ENCODE measurements at places on chromosomes 1 and 21.
A peak's percentile ranks its signal among the peaks of the same experiment; 100 is the strongest.

- DNase-seq = peak; percentile 59
Observed at GRCh38 chr1:8348777-8349472, 31.0 kb downstream of the SLC45A1 start.

- peak; percentile 33 for DNase-seq
Observed at GRCh38 chr1:22662318-22662717, 9.3 kb downstream of the C1QB start.

DNA sequence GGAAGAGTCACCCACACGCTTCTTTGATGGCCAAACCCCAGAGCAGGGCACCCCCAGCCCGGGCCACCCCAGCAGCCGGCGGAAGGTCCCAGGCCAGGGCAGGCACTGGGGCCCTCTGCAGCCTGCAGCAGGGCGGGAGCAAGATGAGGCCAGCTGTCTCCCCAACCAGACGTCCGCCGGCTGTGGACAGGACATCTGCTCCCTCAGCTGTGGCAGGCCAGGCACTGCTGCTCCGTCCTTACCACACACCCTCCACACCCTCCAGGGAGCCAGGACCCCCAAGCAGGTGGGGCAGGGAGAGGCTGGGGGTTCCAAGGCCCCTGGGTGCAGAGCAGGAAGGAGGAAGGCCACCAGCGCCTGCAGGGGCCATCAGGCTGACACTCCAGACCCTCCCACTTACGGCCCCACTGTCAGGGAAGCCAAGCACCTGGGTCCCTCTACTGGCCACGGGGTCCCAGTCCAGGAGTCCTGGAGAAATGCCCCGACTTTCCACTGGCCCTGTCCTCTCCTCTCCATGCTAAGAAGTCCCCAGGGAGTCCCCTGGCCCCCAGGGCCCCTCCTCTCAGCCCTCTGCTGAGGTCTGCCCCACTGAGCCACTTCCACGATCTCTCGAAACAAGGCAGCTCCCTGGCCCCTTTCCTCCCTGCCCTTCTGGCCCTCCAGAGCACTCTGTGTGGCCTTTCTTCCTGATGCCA lies 5.6 kb downstream of the WNT9A start:
- no peak for DNase-seq

DNA sequence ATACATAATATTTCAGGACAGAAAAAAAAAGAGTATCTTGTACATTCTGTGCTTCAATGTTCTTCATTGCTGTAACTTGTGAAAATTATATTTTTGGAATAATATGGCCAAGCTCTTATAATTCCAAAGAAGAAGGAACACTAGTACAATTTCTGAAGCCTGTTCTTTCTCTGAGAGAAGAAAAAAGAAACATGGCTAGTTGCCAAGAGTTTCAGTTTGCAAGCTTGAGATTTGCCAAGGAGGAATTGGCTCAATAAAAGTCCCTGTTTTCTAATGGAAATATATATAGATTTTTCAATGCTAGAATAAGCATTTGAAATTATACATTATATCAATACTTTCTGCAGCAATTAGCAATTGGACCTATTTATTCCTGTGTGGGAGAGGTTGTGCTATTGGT lies 285.2 kb upstream of the NEGR1 start:
- DNase-seq = no peak

DNA sequence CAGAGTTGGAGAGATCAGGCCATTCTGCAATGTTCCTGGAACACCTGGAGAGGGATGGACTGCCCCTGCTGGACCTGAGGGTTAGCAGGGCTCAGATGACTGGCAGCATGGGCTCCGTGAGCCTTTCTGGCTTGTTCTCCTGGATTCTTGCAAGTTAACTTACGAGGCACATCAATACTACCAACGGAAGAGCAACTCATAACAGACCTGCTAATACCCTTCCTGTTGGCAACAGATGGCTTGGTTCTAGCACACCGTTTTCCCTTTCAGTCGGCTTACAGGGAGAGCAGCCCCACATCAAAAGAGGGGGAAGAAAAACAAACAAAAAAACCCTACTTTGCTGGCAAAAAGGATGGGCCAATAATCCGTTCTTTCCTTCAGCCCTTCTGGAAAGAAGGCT lies 47.9 kb downstream of the SLC66A1 start:
- DNase-seq = no peak

- DNase-seq = peak; percentile 44
Observed at GRCh38 chr1:221078260-221078965, 199.2 kb downstream of the HLX start.

GRCh38 chr1:167248707-167249642 lies 28.3 kb downstream of the POU2F1 start:
- no peak for DNase-seq

- DNase-seq = no peak
Observed at GRCh38 chr1:44610527-44611148, 63.6 kb downstream of the TMEM53 start.

GRCh38 chr1:54715493-54716298 lies at the start of gene TTC4:
Gene TTC4, plus strand, starts transcription at chr1:54715861. Its CDS starts 48 bp downstream, at chr1:54715909.
- peak; percentile 91 for DNase-seq

- DNase-seq = no peak
Observed at GRCh38 chr1:180266275-180267210, 36.5 kb downstream of the LHX4 start.

DNA sequence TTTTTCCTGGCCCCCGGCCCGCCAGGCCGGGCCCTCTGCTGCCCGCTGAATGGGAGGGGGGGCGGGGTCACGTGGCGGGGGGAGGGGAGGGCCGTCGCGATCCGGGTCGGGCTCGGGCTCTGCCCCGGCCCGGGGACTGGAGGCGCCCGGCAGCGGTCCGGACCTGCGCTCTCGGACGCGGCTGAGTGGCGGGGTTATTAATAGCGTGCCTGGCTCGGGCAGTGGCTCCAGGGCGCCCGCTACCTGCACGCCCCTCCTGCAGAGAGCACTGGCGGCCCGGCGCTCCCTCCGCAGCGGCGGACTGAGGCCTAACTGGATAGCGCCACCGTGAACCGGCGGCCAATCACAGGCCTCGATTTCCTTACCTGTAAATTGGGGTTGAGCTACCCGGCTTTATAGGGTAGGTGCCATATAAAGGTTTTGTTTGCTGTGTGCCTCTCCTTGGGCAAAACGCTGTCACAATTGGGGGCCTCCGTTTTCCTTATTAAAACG lies 28.1 kb downstream of the AHDC1 start:
- peak; percentile 56 for DNase-seq

DNA sequence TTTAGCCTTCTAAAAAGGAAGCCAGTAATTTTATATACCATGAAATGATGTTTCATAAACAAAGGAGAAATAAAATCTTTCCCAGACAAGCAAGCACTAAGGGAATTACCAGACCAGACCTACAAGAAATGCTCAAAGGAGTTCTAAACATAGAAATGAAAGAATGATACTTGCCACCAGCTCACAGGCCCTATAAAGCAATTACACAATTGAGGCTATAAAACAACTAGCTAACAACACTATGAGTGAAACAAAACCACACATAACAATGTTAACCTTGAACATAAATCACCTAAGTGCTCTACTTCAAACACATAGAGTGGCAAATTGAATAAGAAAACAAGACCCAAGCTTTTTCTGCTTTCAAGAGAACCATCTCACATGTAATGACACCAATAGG lies 123.8 kb downstream of the BARHL2 start:
- no peak for DNase-seq

DNA sequence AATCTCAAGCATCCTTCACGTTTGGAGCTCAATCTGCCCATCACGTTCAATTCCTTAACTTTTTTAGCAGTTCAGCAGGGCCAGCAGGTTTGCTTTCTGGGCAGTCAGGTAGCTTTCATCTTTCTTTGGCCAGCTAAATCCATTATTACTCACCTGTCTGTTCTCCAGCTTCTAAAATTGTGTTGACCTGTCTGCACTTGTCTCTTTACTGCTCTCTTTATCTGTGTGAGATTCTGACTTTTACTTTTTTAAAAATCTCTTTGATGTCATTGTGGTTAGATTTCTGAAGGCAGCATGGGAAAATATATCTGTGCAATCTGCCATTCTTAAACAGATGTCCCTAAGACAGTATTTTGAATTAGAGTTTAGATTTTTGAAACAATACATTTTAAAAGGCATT lies 24.9 kb upstream of the CYYR1 start:
- DNase-seq = no peak

DNA sequence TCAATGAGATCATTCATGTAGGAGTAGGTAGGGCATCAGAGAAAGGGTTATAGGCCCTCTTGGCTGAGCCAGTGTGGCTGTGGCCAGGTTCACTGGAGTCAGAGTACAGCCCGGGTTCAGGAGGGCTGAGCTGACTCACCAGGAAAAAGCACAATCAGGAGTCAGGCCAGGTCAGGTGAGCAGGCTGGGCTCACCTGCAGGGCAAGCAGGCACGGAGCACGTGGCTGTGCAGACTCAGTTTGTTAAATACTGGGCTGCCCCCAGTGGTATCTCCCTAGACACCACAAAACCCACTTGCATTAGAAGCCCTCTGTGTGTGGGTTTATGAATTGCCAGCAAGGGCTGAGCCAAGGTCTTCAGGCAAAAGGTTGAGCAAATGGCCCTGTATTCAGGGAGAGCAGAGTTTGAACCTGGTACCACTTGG lies 122.1 kb upstream of the SERBP1 start:
- no peak for DNase-seq

DNA sequence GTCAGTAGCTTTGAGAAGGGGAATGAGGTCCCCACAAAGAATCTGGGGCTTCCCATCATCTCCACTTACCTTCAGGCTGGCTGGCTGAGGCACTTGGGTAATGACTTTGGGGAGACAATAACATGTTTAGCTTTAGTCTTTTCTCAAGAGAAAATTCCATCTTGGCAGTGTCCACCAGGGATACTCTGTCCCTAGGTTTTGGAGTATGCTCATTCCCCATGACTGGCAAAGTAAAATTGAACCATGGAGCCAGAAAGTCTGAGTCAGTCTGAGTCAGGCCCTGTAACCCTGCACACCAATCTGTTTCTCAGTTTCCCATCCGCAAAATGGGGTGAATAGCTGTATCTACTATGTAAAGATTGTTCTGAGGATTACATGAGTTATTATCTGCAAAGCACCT lies 28.2 kb downstream of the RUNX1 start:
- peak; percentile 51 for DNase-seq

DNA sequence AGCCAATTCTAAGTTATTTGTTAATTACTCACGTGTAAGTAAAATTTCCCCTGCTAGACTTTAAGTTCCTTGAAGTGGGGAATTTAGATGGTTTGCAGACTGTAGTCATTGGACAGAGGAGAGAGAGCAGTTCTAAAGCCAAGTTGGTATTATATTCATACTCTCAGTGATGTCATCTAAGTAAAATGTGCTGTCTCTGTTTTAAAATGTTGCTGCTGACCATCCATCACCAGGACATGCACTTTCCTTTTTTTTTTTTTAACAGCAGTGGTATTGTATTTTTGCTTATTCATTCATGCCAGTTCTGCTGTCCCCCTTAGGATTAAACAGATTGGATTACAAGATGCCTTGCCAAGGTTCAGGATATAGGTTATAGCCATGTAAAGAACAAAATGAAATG lies 2.3 kb downstream of the TTLL7 start:
- peak; percentile 45 for DNase-seq

DNA sequence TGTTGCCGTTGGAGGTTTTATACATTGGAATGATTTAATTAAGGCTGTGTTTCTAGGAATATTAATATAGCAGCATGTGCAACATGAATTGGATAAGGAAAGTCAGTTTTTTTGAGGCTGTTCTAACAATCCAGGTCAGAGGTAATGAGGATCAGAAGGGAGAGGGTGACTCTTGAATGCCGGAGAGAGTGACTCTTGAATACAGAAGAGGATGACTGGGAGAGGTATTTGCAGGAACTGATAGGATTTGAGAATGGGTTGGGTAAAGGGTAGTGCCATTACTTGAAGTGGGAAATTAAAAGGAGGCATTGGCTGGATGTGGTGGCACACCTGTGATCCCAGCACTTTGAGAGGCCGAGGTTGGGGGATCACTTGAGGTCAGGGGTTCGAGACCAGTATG lies 55.6 kb upstream of the MACF1 start:
- no peak for DNase-seq

- DNase-seq = no peak
Observed at GRCh38 chr1:85318217-85318616, 41.8 kb upstream of the BCL10 start.

- peak; percentile 66 for DNase-seq
Observed at GRCh38 chr1:110207831-110208230, 2.3 kb upstream of the KCNC4 start.

DNA sequence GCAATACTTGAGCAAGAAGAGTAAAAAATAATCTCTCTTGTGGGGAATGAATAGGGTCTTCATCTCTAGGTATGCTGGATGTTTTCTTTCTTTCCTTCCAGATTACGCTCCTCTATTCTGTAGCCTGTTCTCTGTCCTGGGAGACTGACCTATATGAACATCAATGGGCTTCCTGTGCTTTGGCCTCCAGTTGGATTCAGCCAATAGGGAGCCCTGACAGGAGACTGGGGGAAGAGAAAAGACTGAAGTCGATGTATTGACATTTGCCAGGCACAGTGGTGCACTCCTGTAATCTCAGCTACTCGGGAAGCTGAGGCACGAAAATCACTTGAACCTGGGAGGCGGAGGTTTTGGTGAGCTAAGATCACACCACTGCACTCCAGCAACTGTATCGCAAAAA lies 17.6 kb downstream of the SEMA6C start:
- no peak for DNase-seq

- no peak for DNase-seq
Observed at GRCh38 chr1:23928789-23929188, 15.6 kb upstream of the CNR2 start.

GRCh38 chr1:38125016-38125415 lies 78.4 kb upstream of the POU3F1 start:
- no peak for DNase-seq

DNA sequence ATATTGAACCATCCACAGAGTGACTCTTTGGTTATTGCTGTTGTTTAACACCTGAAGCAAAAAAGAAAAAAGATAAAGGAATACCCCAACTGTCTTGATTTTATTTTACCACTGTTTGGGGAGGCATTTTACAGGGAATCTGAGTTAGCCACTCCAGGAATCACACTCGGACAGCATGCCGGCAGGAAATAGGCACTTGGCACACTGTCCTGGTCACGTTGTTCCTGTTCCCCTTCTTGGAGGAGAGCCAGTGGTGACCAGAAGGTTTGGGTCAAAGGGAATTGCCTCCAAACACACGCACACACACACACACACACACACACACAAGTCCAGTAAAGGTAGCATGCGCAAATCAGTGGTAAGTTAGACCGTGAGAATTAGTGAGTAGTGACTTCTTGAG lies 13.8 kb downstream of the RGS4 start:
- DNase-seq = no peak

GRCh38 chr21:36288651-36289243 lies 31.2 kb upstream of the MORC3 start:
- peak; percentile 58 for DNase-seq

All from ELR (cell line).